ENCODE measurements at places on chromosomes 11 and 22.

- no peak for DNase-seq
Measured at GRCh38 chr22:49267996-49268395, 559.7 kb downstream of the BRD1 start.

DNA sequence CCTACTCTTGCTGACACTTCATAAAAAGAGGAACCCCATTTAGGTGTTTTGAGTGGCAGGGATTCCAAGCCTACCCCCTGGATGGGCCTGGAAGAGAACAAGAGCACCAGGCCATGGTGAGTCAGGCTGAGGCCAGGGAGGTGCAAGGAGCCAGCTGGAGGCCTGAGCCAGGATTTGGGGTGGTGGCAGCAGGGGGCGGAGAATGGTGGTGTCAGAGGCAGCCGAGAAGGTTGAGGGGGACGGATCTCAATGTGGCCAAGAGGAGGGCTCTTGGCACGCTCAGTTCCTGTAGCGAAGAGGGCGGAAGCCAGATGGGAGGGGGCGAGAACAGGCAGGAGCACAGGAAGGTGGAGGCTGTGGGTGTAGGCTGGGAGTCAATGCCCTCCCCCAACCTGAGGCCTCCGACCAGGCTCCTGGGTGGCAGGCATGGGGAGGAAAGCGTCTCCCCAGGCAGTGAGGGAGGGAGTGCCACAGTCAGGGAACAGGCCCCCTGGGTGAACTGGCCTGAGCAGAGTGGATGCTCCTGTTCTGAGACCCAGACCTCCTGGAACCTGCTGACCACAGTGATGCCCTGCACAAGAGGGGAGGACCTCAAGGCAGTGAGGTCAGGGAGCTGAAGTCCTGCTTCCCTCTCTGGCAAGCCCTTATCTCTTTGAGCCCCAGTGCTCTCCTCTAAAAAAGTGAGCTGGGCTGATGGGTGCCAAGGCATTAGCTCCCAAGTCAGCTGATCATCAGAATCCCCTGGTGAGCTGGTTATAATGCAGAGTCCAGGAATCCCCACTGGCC lies 13.9 kb downstream of the RTN4RL2 start:
- peak; percentile 28 for DNase-seq

DNA sequence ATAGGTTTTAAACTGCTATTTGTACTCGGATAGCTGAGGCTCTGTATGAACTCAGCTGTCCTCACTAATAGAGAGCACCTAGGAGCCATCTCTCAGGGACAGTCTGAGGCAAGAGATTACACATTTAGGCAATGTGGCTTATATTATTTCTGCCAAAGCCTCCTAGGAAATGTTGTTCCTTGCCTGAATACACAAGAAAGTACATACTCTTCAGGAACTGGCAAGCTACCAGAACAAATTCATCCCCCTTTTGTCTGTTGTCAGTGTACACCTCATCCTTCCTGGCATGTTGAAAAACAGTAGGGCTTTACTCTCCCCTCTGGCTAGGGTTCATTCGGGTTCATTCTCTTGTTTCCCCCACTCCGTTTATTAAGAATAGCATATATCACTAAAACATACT lies 615.9 kb upstream of the FAT3 start:
- no peak for DNase-seq

DNA sequence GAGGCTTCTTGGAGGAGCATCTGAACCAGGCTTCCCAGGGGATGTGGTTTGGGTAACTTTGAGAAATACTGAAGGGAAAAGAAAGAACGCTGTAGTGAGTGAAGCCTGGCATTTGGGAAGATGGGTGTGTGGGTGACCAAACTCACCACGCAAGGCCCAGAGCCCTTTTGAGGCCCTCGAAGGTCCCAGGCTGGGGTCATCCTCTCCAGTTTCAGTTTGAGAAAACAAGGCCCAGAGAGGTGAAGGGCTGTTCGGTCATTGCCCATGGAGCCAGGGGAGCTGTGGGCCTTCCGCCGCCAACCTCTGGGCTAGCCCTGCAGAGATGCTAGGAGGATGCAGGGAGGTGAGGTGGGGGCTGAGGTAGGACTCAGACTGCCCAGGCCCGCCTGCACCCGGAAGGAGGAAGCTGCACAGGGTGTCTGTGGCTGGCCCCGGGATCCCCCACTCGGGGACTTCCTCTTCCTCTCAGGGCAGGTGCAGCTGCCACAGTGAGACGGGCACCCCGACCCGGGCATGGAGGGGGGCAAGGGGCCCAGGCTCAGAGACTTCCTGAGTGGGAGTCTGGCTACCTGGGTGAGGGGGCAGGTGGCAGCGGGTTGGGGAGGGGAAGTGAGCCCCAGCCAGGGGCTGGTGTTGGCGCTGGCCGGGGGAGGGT lies at the start of gene CCDC88B:
Gene CCDC88B, plus strand, starts transcription at position 451 of the 655 bp plus-strand sequence. Its CDS starts 63 bp downstream, at position 514.
- no peak for DNase-seq

DNA sequence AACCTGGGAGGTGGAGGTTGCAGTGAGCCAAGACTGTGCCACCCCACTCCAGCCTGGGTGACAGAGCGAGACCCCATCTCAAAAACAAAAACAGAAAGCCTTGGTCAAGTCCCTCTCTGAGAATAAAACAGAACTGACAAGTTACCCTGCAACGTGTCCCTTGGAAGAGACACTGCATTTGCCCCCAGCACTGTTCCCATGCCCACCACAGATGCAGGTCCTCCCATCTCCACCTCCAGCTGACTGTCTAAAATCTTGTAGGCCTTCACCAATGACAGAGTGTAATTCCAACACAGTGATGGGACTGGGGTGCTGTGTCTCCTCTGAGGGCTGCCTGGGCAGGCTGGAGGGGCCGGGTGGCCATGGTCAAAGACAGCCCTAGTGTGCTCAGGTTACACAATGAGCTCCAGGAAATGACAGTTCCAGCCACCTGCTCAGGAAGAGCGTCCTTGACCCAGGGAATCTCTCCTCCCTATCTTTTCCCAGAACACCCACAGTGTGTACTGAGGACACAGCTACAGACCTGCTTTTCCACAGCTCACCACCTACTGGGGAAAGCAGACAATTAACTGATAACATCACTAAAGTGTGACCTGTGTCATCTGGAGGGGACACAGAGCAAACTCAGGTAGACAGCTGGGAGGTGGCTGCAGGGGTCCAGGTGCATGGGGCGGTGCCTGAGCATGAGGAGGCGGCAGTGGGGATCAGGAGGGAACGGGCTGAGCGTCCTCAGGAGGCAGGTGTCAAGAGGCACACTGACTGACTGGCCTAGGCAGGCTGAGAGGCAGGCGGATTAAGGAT lies 56.4 kb downstream of the ARFGAP3 start:
- no peak for DNase-seq

DNA sequence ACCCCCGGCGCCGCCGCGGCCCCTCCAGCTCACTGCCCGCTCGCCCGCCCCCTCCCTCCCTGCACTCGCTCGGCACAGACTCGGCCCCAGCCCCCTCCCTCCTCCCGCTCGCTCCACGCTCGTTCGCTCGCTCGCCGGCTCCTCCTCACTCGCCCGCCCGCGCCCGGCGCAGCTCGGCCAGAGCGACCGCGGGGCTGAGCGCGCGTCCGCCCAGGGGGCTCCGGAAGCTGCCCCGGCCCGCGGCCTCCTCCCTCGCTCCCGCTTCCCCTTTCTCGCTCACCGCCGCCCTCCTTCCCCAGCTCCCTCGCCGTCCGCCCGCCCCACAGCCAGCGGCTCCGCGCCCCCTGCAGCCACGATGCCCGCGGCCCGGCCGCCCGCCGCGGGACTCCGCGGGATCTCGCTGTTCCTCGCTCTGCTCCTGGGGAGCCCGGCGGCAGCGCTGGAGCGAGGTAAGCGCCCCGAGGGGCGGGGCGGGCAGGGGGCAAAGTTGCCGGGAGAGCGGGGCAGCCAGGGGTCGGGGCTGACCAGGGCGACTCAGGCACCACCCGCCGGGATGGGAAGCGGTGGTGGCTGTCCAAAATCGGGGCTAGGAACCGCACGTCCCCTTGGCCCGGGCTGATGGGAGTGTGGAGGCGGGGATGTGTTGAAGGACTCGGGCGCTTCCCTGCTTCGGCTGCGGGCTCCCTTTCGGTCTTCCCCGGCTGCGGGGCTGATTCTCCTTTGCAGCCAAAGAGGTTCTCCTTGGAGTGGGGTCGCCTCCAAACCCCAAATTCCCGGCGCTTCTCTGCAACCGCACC lies at the start of gene SEZ6L:
Gene SEZ6L, plus strand, starts transcription at position 148 of the 797 bp plus-strand sequence. Its CDS starts 208 bp downstream, at position 356.
- DNase-seq, result no peak

- no peak for DNase-seq
Measured at GRCh38 chr11:125221461-125221860, 56.9 kb downstream of the PKNOX2 start.

DNA sequence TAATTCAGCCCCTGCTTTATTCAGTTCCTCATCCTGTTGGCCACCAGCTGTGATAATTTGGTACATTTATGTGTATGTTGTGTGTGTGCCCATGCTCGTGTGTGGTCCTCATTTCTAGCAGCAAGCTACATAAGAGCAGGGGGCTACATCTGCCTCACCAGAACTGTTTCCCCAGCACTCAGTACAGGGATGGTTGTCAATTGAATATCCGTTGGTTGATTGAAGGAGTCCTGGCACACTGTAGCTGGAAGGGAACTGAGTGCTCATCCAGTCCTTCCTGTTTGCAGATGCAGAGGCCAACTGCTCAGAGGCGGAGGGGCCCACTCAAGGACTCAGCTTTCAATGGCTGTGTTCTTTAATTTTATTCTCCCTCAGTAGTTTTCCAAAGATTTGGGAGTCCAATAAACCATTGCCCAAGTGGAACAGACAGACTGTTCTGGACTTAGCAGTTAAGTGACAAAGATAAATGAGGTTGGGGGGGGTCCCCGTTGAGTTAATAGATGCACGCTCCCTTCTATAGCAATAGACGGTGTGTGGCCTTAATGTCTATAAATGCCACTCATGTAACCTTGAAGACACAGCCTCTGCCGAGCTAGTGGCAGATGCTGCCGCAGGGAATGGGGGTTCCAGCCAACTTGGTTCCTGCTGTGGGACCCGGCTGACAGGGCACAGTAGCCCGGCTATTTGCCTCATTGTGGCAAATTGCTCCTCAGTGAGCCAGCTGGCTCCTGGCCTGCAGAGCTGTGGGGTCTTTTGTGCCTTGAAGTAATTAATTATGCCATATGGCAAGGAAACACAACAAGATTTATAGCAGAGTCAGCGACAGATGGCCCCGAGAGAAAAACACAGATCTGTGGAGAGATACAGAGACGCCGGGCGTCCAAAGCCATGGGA lies 71.4 kb upstream of the GRK3 start:
- peak; percentile 96 for DNase-seq

DNA sequence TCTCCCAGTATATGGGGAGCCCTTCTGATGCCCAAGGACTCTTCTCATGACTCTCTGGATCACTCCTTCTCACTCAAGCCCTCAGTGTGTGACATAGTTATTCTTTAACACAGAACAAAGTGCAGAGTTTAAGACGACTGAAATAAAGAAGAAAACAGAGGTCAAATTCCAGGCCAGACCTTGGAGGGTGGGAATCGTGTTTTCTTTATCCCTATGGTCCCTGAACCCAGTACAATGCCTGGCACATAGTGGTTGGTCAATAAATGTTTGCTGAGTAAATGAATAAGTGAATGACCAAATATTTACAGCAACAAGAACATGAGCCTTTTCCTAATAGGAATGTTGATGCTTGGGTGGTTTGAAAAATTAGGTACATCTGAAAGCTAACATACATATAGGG lies 28.8 kb downstream of the VSTM5 start:
- DNase-seq, result no peak

- no peak for DNase-seq
Measured at GRCh38 chr11:30733748-30734147, 147.6 kb upstream of the MPPED2 start.

DNA sequence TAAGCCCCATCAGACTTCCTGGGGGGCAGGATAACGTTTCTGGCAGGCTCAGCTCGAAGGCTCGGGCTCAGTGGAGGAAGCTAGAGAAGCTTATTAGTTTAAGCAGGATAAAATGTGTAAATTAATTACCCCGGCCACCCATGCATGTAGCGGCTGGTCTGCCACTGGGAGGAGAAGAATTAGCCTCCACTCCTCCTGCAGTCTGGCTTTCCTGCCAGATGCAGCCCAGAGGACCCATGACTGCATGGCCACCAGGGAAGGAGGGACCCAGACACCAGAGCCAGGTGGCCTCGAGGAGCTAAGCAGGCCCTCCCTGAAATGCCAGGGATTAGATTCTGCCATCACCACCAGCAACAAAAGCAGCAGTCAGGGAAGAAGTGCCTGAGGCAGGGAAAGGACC lies 32.3 kb downstream of the TRIM29 start:
- no peak for DNase-seq

DNA sequence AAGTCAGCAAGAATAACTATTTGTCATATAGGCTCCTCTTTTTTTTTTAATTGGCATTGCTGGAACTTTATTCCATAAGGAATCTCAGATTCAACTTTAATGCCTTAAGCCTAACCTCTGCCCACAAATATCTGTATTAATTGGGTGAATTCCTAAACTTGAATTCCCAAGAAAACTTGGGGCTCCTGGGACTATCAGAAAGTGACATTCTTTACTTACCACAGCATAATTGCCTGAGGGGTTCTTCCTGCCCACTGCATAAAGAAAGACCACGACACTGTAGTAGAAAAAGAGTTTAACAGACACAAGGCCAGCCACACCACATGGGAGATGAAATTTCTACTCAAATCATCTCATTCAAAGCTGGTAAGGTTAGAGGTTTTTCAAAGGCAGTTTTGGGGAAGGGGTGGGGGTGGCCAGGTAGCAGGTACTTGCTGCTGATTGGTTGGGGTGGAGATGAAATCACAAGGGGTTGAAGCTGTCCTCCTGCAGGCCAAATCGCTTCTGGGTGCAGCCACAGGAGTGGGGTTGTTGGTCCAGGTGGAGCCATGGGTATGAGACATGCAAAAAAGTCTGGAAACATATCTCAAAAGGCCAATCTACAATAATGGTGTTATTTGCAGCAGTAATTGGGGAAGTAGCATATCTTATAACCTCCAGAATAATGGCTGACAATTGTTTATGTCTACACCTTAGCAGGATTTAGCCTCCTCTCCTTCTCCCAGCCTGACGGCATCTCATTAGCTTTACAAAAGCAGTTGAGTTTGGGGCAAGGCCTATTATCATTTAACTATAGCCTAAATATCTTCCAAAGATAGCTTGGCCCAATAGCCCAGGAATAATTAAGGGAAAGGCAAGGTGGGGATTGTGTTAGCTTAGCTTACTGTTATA lies 4.8 kb upstream of the NLRP10 start:
- no peak for DNase-seq

- no peak for DNase-seq
Measured at GRCh38 chr11:65585396-65586246, 9.8 kb downstream of the EHBP1L1 start.

- no peak for DNase-seq
Measured at GRCh38 chr11:106276859-106277436, 199.5 kb downstream of the AASDHPPT start.
